ENCODE measurements at places on chromosomes 1 and 21.
A peak's percentile ranks its signal among the peaks of the same experiment; 100 is the strongest.

- DNase-seq: no peak
These were observed 138.1 kb upstream of the COL6A1 start for GRCh38 chr21:45843426-45843825.

DNA sequence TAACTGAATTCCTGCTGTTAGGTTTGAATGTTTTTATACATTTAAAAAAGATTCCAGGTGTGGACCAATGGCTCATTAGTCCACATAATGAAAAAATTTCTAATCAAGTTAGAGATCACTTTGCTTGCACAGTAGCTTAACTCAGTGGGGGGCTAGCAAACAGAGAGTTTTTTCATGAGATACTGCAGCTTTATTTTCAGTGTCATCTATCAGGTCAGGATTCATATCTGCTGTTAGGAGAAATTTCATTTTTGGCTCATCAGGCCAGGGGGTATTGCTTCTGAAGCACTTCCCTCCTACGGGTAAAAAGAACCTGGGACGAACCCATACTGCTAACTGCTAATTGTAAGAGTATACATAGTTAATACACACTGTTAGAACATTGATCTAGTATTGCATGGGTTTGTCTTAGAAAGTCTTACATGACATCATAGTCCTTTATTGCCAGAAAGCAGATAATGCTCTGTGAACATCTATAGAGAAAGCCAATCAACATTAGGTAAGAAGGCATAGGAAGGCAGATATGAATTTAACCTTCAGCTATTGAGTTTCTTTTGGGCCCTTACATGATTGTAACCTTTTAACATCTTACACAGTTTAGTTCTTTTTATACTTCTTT lies 38.0 kb downstream of the ADGRL2 start:
- no peak for DNase-seq

GRCh38 chr1:103489935-103490334 lies 35.6 kb upstream of the RNPC3 start:
- DNase-seq: no peak

GRCh38 chr1:28671254-28671780 lies 2.7 kb downstream of the GMEB1 start:
- no peak for DNase-seq

DNA sequence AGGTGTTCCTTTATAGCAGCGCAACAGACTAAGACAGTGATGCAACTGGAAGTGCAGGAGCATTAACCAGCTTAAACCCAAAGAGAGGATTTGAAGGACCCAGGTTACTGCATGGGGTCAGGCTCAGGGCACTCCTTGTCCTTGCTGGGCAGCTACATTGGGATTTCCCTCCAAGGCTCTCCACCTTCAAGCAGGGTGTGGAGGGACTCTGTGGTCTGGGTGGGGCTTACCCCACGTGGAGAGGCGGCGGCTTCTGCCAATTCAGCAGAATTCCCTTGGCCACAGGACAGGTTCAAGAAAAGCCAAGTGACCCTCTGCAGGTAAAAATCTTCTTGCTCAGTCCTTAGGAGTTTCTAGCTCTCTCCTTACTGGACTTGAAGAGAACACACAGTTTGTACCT lies 6.5 kb downstream of the RRP1B start:
- DNase-seq: no peak

- no peak for DNase-seq
These were observed 145.4 kb upstream of the C8B start for GRCh38 chr1:57111175-57111574.

DNA sequence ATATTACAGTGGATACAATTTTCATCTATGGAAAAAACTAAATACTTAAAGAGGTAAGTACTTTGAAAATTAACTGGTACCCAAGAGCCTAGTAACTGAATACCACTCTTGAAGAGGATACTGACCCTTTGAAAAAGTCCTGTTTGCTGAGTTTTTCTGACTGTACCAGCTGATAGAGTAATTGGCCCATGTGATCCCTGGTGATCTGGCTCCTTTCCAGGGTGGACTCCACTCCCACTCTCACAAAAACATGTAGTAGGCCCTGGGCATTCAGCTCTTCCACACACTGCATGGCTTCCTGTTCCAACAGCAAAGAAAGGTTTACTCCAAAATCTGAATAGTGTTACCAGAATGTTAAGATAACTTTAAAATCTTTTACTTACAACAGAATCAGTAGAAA lies 53.6 kb upstream of the HP1BP3 start:
- DNase-seq: no peak

DNA sequence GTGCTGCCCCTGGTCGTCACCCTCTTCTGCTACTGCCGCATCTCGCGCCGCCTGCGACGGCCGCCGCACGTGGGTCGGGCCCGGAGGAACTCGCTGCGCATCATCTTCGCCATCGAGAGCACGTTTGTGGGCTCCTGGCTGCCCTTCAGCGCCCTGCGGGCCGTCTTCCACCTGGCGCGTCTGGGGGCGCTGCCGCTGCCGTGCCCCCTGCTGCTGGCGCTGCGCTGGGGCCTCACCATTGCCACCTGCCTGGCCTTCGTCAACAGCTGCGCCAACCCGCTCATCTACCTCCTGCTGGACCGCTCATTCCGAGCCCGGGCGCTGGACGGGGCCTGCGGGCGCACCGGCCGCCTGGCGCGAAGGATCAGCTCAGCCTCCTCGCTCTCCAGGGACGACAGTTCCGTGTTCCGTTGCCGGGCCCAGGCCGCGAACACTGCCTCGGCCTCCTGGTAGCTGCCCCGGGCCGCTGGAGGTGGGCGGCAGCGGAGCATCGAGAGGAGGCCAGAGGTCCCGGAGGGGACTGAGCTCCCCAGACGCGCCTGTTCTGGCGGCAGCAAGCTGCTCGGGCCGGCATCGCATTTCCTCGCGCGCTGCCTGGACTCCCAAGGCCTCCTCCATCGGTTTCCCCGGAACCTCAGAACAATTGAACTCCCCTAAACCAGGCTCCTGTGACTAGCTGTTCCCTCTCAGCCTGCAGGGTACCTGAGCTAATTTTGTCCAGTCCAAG lies 1.1 kb downstream of the GPR25 start:
- DNase-seq: no peak

- DNase-seq: peak; percentile 29
These were observed 479 bp upstream of the SNX7 start for GRCh38 chr1:98660940-98661543.

DNA sequence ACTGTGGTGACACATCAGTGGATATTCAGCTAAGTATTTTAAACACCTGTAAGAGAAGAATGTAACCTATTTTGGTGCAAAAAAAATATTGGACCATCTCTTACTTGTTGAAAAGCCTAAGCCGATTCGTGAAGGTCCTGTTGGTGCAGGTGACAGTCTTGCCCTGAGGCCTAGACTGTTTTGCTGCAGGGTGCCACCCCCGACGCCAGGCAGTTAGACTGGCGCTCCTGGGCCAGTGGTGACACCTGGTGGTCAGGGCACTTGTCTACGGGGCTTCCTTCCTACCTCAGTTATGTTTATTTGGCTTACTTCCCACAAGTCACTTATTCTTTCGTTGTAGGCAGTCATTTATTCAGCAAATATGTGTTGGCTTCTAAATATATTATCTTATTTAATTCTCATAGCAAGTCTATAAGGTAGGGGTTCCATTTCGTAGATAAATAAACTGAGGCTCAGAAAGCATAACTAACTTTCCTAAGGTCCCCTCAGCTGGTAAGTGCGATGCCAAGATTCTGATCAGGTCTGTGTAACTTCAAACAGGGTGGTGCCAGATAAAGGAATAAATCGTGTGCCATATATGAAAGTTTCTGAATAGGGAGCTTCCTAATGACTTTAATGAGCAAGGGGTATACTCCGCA lies 1.9 kb downstream of the EEIG2 start:
- DNase-seq: peak; percentile 37

DNA sequence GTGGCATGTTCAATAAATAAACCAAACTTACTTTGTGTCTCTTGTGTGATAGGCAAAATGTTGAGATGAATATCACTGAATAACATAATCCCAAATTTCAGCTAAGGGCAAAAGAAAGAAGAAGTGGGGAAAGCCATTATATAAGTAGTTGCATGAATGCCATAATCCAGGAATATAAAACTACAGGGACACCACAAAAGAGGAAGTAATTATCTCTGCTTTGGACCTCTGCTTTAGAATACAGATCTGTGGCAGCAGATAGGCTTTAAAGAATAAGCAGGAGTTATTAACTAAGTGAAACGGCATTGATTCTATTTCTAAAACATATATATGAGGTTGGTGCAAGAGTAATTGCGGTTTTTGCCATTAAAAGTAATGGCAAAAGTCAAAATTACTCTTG lies 288.5 kb upstream of the SNX7 start:
- no peak for DNase-seq

GRCh38 chr1:93653656-93654055 lies 28.0 kb downstream of the BCAR3 start:
- no peak for DNase-seq

- DNase-seq: no peak
These were observed 10.0 kb downstream of the GJA8 start for GRCh38 chr1:147912553-147912952.

- peak; percentile 74 for DNase-seq
These were observed 3.2 kb downstream of the EDN2 start for GRCh38 chr1:41481109-41481775.

DNA sequence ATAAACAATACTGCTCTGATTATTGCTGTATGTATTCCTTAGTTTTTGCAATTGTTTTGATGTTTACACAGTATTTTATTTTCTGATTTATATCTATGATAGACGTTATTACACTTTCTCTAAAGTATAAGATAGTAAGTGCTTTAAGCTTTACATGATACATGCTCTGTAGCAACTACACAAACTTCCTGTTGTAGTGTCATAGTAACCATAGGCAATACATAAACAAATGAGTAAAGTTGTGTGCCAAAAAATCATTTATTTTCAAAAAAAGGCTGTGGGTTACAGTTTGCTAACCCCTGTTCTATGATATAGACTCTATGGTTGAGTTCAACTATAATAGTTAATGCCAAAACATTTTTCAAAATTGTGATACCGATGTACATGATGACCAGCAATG lies 1156.4 kb downstream of the AMY1C start:
- no peak for DNase-seq

DNA sequence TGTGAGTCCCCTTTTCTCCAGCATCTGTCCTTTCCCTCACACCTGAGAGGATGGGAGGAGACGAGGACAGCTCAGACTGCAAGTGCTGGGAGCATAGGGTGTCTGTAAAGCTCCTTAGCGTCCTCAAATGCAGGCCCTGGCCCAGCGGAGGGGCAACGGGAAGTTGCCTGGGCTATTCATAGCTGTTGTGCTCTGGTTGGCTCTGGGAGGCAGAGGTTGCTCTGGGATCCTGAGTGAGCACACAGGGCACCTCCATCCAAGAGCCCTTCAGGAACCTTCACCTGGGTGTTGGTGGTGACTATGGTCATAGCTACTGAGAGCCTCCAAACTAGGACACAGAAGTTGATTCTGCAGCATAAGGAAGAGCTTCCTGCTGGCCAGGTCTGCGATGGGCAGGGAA lies 2.6 kb downstream of the PADI1 start:
- no peak for DNase-seq

- DNase-seq: no peak
These were observed 25.2 kb upstream of the AGO1 start for GRCh38 chr1:35857830-35858229.

DNA sequence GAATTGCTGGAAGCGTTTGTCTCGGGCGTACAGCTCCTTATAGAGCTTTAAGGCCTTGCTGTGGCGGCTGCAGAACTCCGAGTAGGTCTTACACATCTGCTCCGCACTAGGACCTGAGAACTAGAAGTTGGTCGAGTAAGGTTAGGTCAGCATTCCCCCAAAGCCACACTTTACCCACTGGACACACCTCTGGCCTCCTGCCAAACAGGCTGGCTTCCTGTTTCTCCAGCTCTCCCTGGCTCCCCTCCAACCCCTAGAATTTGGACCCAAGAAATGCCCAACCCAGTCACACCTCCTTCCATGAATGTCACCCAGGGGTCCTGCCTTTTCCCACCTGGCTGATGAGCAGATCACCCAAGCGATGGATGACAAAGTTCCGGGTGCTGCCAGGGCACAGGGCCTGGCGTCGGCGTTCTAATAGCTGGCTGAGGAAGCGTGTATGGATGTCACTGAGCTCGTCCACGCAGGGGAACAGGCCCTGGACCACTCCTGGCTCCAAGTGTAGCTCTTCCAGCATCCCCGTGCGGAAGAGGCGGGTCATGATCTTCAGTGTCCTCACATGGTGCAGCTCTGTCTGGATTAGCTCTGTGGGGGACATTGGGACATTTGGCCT lies 15.6 kb downstream of the ARHGEF2 start:
- no peak for DNase-seq

- DNase-seq: no peak
These were observed 7.3 kb downstream of the SCYL3 start for GRCh38 chr1:169886422-169886821.

GRCh38 chr1:81414488-81415015 lies 386.2 kb upstream of the ADGRL2 start:
- no peak for DNase-seq

- no peak for DNase-seq
These were observed 438.6 kb downstream of the OMA1 start for GRCh38 chr1:58107943-58108342.

- DNase-seq: no peak
These were observed 2.5 kb downstream of the DNMT3L start for GRCh38 chr21:44259082-44259705.

DNA sequence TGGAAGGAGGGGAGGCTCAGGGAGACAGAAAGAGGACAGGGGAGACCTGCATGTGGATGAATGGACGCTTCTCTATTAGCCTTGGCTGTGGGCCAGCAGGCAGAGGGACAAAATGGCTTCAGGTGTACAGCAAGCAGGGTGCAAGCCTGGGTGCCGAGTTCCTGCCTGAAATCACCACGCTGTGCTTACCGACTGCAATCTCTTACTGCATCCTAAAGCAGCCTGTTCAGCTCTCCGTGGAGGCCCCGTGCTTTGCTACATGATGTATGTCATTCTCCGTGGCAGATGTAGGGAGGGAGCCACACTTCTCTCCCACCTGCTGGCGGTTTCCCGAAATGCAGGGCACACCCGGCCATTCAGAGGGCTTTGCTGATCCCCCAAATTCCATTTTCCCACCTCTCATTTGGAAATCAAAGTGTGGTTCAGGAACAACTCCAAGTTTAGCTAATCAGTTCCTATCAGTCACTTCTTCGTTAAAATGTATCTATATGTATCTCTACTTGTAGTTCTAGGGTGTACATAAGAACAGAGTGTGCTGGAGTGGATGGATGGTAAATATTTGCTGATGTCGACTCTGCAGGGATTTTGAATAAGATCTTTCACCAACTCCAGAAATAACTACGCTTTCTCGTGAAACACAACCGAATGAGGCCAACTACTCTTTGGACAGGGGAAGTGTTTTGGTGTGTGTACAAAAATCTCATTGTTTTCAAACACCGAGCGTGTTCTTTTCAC lies 122.3 kb upstream of the BACE2 start:
- peak; percentile 87 for DNase-seq

DNA sequence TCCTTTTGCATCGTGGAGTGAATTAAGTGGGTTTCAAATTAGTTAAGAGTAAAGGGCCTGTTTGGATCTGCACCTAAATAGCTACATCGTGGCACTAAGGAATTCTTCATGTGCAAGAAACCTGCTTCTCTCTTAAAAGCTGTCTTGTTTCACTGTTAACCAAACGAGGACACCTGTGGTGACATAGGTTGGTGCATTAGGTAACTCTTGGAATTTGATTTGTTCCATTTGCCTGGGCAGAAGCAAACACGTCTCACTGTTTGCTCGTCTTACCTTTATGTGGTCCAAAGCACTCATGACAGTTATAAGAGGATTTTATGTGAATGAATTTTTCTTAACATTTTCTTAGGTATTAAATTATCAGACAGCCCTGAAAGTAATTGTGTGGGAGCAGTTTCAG lies 60.9 kb downstream of the PRDM2 start:
- no peak for DNase-seq

GRCh38 chr21:17576080-17576835 lies 36.4 kb downstream of the BTG3 start:
- DNase-seq: peak; percentile 91

Measured in NCI-H1105 treated with DMSO at 0.1 percent for 48 hours (cell line).